CD4-positive, alpha-beta T cell treated with Interleukin-1 beta for 1 hour (primary cell): ENCODE measurements at places on chromosomes 11 and 22.

DNA sequence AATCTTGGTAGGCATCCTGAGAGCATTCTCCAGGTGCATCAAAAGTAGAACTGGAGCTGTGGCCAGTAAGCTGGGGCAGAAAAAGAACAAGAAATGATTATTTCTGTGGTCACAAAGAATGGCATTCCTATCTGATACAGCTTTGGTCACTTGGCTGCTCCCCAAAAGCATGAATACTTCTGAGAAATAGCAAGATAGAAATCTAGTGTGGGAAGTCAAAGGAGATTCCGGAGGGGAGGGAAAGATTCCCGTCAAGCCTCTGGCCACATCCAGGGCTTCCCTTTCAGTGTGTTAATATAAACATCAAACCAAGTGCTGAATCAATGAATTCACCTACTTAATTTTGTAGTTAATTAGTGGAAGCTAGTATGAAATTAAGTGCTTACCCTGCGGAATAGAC is 1185.4 kb downstream of the LRRC4C start:
- DNase-seq, result no peak

DNA sequence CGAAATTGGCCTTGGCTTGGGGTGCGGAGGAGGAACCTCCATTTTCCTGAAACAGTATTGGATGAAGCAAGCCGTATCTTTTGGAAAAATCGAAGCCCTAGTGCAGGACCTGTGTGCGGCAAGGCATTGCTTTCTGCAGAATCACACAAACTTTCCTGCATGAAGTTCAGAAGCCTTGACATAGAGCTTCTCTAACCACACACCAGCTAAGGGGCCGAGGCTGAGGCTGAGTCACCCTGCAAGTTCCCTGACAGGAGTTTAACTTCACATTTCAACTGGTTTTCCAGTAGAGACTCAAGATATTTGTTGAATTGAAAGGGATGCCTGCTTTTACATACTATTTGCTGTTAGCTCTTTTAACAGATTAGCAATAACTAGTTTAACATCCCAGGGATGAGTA is 67.8 kb downstream of the TCF20 start:
- peak; percentile 27 for DNase-seq

- no peak for DNase-seq
Observed at GRCh38 chr11:97729546-97730272, 1291.0 kb upstream of the CNTN5 start.

GRCh38 chr11:73412308-73412707 is 36.1 kb downstream of the RELT start:
- no peak for DNase-seq

DNA sequence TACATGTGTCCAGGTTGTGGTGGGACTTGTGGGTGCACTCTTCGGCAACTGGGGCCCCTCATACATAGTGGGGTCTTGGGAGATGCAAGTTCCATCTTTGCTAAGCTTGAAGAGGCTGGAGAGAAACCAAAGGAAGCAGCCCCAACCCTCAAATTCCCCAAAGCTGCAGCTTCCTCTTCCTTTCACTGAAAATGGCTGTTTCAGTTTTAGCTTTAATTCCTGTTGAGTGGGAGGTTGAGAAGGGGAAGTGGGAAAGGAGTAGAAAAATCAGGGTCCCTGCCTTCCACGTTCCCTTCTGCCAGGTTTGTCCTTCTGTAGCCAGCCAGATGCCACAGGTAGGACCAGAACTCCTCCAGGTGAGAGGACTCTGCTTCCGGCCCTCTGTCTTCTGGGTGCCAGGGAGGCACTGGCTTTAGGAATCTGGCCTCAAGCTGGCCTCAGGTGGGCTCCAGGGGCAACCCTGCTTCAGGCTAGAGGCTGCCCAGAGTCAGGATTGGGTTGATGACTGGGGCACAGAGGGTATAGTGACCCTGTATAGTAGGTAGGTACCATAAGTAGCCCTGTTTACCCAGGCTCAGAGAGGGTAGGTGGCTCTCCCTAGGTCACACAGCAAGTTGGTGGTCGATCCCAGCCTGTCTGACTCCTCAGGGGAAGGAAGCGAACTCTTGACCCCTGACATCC is 16.2 kb downstream of the P2RY6 start:
- DNase-seq, result no peak

- DNase-seq, result no peak
Observed at GRCh38 chr11:93477684-93478234, 65.4 kb downstream of the SMCO4 start.

- DNase-seq, result no peak
Observed at GRCh38 chr11:43582863-43583462, 97.6 kb upstream of the HSD17B12 start.

- DNase-seq, result no peak
Observed at GRCh38 chr11:67345247-67345919, 8.0 kb downstream of the POLD4 start.

GRCh38 chr11:70314730-70315129 is 44.2 kb downstream of the PPFIA1 start:
- DNase-seq, result no peak

GRCh38 chr11:95682552-95682951 is 107.0 kb downstream of the FAM76B start:
- no peak for DNase-seq

DNA sequence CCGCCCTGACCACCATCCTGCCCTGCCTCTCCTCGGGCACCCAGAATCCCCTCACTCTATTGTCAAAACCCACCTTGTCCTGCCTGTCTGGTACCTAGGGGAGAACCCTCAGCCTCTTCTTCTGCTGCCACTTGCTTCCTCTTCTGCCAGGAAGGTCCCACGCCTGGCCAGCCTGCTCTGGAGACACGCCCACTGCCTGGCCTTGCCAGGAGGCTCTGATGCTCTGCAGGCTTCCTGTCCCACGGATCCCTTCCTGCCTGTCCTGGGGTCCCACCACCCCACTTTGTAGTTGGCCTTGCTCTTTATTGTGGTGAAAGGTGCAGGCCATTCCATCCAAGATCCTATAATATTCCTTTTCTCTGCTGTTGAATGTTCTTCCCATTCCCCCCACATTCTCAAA is 63.4 kb downstream of the BMAL1 start:
- no peak for DNase-seq

- peak; percentile 83 for DNase-seq
Observed at GRCh38 chr22:39148727-39149535, 3.5 kb downstream of the CBX7 start.

DNA sequence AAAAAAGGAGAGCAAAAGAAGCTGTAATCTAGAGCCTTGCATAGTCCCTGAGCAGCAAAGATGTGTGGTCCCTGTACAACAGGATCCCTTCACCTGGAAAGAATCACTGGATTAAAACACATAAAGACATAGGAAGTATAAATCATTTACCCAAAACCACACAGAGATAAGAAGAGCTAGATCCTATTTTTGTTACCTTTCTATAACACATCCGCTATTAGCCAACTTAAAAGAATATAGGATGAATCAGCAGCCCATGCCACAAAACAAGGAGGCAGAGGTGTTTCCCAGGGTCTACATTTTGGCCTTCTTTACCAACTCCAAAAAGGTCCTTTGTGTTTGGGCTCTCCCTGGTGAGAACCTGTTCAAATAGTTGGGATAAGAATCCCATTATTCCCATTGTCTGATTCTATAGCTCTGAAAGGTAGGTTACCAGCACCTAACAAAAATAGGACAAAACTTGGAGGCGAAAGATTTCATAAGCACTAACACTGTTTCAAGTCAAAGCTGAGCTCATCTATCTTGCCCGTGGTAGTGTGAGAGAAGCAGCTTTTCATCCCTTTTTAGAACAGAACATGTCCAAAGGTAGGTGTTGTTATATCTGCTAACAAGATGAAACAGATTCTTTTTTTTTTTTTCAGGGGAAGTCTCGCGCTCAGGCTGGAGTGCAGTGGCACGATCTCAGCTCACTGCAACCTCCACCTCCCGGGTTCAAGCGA is 26.8 kb downstream of the PAK1 start:
- DNase-seq, result no peak

- DNase-seq, result no peak
Observed at GRCh38 chr11:73189723-73190556, 28.1 kb upstream of the P2RY2 start.

DNA sequence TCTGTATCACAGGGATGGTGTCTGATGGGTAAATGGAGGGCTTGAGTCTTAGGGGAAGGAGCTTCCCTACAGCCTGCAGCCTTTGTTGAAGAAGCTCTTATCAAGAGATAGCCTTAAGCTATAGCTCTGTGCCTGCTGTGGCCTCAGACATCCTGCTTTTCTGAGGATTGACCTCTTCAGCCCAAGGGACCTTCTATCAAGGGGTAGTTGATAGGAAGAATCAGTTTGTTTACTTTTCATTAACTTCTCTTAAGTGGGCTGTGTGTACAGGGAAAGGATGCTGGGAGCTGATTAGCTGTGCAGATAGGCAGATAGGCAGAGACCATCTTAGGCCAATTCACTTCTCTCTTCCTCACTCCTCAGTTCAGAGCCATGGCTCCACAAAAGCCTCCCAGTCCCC is 151.8 kb upstream of the CADM1 start:
- DNase-seq, result no peak

GRCh38 chr11:102119997-102120396 is 9.8 kb downstream of the YAP1 start:
- DNase-seq, result no peak

DNA sequence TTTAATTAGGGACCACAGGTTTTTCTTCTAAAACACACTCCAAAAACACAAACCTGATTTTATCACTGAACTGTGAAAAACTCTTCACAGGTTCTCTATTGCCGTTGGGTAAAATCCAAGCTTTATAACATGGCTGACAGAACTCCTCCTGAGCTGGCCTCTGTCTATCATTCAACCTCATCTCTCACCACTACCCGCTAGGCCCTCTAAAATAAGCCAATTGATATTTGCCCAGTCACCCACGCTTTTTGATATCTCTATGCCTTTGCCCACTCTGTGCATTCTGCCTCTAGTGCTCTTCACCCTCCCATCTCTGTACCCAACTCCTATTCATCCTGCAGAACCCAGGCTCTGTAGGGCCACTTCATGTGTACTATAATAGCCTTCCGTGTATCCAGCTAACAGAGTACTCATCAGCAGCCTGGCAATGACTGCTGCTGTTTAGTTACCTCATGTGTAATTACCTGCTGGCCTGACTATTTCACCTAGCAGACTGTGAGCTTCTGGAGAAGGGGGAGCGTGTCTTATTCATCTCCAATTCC is 1.1 kb upstream of the CNGA4 start:
- no peak for DNase-seq

DNA sequence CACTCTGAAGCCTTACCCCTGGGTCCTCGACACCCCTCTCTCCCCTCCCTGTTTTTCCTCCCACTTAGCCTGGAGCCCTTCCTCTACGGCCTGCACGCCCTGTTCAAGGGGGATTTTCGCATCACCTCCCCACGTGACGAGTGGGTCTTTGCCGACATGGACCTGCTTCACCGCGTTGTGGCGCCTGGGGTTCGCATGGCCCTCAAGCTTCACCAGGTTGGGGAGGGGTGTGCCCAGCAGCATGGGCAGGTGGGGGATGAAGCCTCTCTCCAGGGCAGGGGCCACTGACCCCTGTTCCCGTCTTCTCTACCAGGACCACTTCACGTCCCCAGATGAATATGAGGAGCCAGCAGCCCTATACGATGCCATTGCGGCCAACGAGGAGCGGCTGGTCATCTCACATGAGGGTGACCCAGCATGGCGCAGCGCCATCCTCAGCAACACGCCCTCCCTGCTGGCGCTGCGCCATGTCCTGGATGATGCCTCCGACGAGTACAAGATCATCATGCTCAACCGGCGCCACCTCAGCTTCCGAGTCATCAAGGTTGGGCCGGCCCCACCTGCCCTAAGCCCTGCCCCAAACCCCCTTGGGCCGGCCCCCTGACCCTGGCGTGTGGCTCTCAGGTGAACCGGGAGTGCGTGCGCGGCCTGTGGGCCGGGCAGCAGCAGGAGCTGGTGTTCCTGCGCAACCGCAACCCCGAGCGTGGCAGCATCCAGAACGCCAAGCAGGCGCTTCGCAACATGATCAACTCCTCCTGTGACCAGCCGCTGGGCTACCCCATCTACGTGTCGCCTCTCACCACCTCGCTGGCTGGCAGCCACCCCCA is 2.8 kb upstream of the SIPA1 start:
- DNase-seq, result no peak

- DNase-seq, result peak; percentile 35
Observed at GRCh38 chr11:114154271-114155047, 94.9 kb downstream of the ZBTB16 start.

DNA sequence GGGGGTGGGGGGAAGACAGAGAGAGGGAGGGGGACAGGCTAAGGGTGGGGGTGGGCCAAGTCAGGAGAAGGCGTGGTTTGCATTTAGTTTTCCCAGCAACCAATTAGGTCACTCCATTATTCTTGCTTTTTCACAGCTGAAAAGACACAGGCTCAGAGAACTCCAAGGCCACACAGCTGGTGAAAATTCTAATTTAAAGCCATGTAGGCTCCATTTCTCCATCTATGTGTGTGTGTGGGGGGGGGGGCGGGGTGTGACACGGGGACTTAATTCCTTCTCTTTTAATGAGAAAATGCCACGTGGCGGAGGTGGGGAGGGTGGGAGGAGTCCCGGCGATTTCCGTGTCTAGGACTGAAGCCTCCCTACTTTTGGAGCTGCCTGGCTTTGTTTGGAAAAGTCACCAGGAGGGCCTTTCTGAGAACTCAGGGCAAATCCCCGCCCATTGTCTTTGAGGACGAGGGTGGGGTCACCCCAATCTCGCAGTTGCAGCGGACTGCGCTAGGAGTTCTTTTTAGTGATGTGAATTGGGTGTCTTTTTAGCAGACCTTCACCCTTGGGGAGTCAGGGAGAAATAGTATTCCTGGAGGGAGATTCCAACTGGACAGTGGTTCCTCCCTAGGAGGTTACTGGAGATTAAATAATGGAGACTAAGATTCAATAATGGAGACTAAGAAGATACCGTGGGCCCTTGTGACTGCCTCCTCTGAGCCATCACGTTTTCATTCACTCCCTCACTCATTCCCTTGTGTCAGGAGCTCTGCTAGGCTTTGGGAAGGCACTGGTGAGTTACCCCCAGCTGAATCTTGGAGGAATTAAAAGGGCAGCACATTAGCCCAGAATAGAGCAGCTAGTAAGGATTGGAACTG is 36.4 kb upstream of the PTPRJ start:
- DNase-seq, result no peak

DNA sequence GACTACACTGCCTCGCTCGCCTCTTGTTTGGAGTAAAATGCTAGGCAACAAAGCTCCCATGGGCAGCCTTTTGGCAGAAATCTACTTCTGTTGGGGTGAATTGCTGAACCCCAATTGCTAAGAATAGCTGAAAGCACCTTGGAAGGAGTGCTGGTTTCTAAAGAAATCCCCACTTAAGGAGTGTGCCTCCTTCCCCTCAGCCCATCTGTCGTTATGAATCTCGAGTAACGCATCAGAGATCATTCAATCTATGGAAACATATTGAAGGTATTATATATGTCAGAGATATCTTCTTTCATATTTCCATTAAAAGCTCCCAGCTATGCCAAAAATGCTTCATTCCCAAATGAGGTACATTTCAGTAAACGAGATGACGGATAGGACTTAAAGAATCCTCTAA is 229.6 kb upstream of the BLID start:
- DNase-seq, result no peak

DNA sequence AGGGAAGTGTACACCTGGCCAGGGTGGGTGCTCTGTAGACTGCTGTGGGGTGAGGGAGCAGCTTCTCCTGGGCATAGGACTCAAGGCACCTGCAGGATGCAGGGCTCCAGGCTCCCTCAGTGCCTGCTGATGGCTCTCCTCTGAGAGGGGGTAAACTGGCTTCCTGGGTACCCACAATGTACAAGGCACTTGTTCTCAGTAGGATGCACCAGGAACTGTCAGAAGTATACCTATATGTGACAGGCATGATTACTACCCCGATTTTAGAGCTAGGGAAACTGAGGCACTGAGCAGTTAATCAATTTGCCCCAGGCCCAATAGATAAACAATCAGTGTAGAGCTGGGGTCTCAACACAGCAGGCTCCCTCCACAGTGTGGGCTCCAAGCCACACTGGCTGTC is 31.4 kb upstream of the GNAZ start:
- DNase-seq, result no peak

GRCh38 chr11:48098024-48098423 is 117.7 kb downstream of the PTPRJ start:
- DNase-seq, result no peak
